ENCODE measurements at places on chromosomes 5 and 9.

DNA sequence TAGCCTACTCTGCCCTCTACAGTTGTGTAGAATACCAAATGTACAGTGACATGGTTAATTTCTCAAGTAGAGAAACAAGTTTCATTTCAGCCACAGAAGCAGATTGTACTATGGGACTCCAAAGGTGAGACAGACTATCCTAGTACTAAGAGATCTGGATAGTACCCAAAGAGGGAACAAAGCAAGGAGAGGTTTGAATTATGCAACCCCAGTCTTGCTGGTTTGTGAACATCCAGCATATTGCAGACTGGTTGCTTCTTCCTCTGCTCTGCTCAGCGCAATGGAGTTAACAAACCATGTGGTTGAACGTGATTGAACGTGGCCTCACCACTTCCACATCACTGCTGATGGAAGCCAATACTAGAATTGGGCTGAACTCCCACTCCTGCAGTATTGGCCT lies 43.3 kb upstream of the ALDOB start:
- no peak for DNase-seq

- no peak for DNase-seq
Measured at GRCh38 chr9:15936306-15936921, 383.6 kb downstream of the CCDC171 start.

DNA sequence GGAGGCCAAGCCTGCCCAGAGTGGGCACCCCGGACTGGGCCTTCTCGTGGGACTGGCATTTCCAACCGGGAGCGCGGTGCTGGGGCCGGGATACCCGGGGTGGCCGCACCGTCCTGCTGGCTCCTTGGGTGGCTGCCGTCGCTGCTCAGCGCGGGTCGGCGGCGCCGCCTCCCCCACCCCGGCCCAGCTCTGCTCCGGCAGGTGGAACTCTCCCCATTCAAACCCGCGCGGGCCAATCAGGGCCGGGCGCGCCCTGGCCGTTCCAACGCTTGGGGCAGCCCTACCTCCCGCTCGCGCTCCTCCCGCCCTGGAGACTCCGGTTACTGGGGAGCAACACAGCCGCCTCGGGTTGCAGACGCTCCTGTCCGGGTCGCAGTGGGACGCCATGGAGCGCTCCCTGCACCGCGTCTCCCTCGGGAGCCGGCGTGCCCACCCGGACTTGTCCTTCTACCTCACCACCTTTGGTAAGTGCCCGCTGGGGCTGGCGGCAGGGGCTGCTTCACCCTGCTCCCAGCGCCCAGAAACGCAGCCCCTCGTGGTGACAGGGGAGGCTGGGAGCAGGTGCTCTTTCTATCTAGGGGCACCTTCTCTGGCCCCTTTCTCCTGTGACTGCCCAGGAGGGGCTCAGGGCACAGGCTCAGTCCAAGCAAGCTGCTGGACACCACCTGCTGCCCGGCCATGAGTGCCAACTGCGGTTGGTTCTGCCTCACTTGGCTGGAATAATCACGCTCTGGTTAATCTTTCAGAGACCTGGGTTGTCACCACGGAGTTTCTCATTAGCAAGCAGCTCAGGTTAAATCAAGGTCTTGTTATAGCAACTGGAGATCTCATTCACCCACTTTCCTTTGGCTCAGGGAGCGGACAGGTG lies at the start of gene RGS3:
Gene RGS3, plus strand, starts transcription at position 310 of the 868 bp plus-strand sequence. Its CDS starts 76 bp downstream, at position 386.
- peak; percentile 44 for DNase-seq

DNA sequence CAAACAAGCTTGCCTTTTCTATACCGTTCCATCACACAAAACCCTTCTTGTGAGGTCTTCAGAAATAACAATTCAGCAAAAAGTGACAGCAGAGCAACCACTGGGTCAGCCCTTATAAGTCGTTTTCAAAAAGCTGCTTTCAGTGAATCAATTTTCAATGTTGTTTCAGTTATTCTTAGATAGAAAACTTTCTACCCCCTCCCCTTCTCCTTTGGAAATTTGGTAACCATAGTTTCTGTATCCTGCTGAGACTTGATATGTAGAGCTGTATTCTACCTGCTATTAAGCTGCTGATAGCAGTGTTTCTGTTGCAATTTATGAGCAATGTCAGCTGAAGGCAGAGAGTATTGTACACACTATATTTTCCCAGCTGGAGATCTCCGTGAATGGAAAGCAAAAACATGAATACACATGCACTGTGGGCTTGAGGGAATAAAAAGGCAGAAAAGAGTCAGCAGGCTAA lies 75.7 kb downstream of the ZNF608 start:
- DNase-seq: peak; percentile 77

- DNase-seq: no peak
Measured at GRCh38 chr5:139419226-139420192, 15.6 kb upstream of the SPATA24 start.

DNA sequence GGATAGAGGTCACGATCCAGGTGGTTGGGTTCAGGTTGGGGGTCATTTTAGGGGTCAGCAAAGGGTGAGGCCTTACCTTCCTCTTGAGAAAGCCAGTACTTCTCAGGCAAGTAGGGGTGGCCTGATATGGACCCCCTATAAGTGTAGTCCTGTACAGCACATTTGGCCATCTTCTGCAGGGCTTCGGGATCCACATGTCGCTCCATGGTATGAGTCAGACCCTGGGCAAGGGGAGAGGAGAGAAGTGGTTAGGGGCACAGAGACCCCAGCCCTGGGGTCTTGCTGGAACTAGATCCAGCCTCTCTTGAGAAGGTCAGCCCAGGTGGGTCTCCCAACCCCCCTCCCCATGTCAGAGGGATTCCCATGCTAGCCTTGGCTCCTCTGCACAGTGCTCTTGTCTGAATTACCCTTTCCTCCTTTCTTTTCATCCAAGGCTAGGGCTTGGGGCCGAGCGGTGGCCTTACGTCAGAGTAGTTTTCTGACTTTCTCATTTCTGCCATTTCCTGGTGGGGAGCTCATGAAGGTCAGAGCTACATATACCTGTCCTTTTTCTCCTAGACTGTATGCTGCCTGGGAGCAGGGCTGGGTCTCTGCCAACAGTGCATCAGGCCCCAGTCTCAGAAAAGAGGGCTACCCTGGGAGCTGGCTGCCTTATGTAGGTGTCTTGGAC lies 9.0 kb upstream of the MYORG start:
- no peak for DNase-seq

DNA sequence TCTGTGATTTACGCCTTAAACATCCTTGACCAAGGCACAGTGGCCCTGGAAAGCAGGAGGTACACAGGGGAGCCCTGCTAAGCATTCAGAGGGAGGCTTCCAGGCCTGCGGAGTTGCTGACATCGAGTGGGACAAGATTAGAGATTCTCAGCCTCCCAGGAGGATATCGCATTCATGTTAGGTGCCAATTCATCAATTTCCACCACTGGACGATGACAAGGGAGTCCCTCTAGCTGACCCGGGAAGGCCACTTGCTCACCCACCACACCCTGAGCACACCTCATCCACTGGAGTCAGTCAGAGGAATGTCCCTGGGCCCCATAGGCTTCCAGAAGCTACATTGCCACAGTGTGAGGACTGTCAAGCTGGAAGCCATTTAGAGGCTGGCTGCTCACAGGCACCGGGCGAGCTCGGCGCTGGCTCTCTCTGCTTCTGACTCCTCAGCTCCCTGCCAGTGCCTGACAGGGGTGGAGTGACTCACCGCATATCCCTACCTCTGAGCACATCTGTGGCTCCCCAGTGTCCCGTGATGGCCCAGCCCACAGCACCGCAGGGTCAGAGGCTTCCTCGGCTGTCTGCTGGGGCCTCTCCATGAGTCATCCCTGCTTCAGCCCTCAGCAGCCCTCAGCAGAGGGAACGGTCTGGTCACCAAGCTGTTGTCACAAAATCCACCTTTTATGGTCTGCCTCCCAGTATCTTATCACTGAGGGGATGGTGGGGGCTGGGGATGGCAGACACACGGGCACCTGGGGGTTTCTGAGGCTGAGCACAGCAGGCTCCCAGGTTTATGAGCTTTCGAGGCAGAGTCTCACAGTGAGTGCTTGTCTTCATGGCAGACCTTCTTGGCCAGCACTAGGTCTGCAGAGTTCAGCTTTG lies 117.5 kb downstream of the ZNF608 start:
- no peak for DNase-seq

GRCh38 chr5:132471944-132472343 lies 18.6 kb downstream of the IRF1 start:
- DNase-seq: no peak

GRCh38 chr9:105052346-105052745 lies 124.4 kb upstream of the ABCA1 start:
- no peak for DNase-seq

Measured in NCI-H2081 treated with DMSO at 0.1 percent for 48 hours (cell line).